ENCODE measurements at places on chromosomes 5 and 9.

DNA sequence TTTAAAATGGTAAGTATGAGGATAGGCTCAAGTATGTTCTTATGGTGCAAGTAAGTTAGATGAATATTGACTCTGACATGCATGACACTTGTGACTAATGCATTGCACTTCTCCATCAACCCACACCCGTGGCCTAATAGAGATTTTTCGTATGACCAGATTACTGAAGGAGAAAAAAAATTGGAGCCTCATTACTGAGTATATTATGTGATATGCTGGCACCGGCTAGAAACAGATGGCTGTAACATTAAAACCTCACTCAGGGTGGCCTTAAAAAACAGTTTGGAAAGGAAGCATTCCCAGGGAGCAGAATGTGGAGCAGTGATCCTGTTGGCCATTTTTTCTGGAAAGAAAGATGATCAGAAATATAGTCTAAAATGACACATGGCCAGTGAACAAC is 766.4 kb downstream of the PRELID2 start:
- peak; percentile 74 for DNase-seq

GRCh38 chr9:28445211-28445610 is 871.9 kb upstream of the C9orf72 start:
- no peak for DNase-seq

GRCh38 chr5:36530215-36530614 is 76.2 kb upstream of the SLC1A3 start:
- no peak for DNase-seq

- peak; percentile 81 for DNase-seq
Observed at GRCh38 chr5:106521701-106522100, 1149.0 kb downstream of the EFNA5 start.

GRCh38 chr9:25570802-25571201 is 107.4 kb downstream of the TUSC1 start:
- no peak for DNase-seq

GRCh38 chr5:171288066-171288465 is 21.0 kb upstream of the TLX3 start:
- DNase-seq: no peak

DNA sequence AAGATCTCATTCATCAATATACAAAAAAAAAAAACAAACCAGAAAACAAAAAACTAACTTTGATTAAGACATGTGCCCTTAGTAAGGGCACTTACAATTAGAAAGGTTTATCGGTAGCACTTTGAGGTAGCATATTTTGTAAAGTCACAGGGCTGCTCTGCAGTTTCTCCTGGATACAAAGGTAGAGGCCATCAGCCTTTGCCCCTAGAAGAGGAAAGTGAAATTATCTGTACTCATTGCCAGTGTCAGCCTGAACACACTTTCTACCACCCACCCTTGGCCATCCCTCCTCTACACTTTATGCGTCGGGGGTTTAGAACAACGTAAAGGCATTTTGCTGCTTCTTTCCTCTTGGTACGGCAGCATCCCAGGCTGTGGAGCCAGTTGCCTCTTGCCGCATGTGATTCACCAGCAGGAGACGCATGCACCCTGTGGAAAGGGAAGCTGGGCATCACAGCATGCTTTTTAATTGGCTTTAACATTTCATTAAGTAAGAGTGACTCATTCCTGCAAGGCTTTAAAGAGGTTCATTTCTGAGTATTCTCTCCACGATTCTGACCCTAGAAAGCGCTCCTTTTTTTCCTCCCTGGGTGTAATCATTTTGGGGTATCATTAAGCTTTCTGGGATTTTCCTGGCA is 84.6 kb downstream of the CEMIP2 start:
- no peak for DNase-seq

DNA sequence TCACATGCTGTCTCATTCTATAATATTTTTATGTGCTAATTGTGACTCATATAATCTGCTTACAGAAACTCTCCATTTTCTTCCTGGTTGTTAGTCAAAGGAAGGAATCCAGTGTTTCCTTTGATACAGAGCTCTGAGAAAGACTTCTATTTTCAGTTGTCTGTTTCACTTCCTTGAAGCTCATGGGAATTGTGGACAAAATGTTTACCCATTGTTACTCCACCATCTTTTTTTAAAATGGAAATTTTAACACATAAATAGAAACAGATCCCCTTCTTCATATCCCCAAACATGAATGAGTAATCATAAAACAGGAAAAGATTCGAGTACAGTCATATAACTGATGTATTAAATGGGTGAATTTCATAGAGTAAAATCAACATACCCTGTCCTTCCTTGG is 42.0 kb upstream of the KCNN2 start:
- no peak for DNase-seq

GRCh38 chr9:123383512-123384170 is 27.6 kb downstream of the CRB2 start:
- no peak for DNase-seq

- no peak for DNase-seq
Observed at GRCh38 chr9:76603931-76604570, 145.1 kb downstream of the GCNT1 start.

- no peak for DNase-seq
Observed at GRCh38 chr5:177099422-177100093, 12.8 kb downstream of the FGFR4 start.

- DNase-seq: peak; percentile 55
Observed at GRCh38 chr9:29838491-29839020, 2265.3 kb upstream of the C9orf72 start.

DNA sequence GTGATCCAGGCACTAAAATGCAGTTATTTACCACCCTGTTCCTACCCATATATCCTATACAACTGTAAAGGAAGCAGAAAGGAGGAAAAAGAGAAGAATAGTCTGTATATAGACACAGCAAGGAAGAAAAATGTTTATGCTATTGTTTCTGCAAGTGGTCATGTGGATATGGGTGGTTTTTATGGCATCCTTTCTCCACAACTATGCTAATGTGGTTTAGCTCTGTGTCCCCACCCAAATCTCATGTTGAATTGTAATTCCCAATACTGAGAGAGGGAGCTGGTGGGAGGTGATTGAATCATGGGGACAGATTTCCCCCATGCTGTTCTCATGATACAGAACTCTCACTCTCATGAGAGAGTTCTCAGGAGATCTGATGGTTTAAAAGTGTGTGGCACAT is 439.8 kb downstream of the ZSWIM6 start:
- no peak for DNase-seq

DNA sequence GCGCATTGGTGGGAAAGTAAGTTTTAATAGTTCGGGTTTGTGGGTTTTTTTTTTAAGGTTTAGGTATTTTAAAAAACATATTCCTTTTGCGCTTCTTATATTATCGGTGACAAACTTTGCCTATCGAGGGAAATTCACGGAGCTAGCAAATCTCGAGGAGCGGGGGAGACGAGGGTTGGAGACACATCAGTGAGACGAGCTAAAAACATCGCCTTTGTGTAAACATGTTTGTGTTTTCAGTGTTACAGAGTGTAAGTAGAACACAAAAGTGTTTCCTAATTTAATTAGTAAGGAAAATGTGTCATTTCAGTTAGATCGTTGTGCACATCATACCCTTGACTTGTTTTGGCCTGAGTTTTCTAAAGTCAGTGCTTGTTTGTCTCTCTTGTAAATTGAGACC is 945 bp downstream of the BTF3 start:
- DNase-seq: no peak

GRCh38 chr5:81785322-81785721 is 34.4 kb upstream of the SSBP2 start:
- no peak for DNase-seq

- no peak for DNase-seq
Observed at GRCh38 chr5:41951224-41951623, 26.1 kb downstream of the FBXO4 start.

- DNase-seq: peak; percentile 57
Observed at GRCh38 chr5:172782169-172783039, 11.4 kb upstream of the DUSP1 start.

- no peak for DNase-seq
Observed at GRCh38 chr9:11749396-11749795, 943.8 kb upstream of the TYRP1 start.

DNA sequence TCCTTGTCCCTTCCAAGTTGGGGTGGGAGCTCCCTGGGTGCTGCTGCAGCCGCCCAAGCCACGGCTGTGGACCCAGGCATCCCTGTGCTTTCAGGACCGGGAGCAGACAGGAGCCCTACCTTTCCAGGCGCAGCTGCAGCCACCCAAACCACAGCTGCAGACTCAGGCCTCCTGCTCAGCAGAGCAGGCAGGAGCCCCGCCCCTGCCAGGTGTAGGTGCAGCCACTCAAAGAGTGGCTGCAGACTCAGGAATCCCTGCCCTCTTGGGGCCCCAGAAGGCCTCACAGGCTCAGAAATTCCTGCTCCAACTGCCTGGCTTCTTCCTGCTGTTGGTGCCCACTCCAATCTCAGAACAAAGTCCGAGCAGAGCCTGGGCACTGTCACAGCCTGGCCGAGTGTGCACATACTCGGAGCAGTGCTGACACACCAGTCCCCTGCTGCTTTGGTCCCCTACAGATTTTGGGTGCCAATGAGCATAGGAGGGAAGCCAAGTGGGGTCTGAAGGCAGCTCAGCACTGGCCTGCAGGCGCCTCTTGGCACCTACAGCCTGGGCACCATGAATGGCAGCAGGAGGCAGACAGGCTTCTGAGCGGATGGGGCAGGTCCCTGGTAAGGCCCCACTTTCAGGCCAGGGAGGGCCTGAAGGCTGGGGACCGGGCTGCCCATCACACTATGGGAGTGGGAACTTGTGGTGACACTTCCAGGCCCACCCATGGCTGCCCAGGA is 6.0 kb upstream of the TESK1 start:
- DNase-seq: no peak

- DNase-seq: no peak
Observed at GRCh38 chr5:122292332-122292731, 19.7 kb upstream of the SNCAIP start.

- no peak for DNase-seq
Observed at GRCh38 chr5:6488021-6488420, 39.4 kb downstream of the UBE2QL1 start.

- no peak for DNase-seq
Observed at GRCh38 chr5:116583862-116584222, 9.2 kb upstream of the SEMA6A start.

DNA sequence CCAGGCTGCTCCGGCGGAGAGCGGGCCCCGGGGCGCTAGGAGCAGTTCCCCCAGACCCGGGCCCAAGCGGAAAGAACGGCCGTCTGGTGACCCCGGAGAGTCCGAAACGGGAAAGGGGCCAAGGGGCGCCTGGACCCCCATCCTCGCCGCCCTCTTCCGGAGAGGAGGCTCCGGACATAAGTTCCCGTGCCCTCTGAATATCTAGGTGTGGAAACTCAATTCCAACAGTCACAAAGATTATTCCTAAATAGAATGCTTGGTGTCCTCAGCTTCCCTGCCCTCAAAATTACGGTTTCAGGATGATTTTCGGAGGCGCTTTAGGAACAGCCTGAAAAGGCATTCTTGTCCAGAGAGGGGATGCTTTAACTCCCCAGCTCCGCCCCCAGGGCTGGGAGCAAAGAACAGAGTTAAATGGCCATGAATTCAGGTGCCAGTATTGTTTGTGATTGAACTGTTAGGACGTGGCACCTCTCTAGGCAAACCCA is 681 bp upstream of the LHFPL2 start:
- DNase-seq: no peak

- no peak for DNase-seq
Observed at GRCh38 chr5:179194201-179194910, 134.2 kb downstream of the ZNF354C start.

GRCh38 chr9:134566936-134567335 is 74.7 kb upstream of the COL5A1 start:
- DNase-seq: no peak

DNA sequence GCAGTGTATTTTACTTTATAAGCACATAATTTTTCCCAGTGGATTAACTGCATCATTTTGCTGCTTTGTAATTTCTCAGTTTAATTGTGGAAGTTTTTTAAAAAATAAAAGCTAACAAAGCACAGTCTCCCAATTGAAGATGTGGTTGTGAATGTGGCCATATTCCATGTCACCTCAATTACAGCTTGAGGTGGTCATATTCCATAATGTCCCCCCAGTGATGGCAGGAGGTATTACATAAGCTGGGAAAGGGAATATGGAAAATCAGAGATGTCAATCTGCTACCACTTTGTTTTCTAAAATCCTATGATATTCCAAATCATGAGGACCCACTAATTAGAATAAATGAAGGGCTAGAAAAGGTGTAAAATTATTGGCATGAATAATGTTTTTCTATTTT is 1672.0 kb upstream of the CDH9 start:
- no peak for DNase-seq

- no peak for DNase-seq
Observed at GRCh38 chr9:38284039-38284575, 108.4 kb upstream of the ALDH1B1 start.

DNA sequence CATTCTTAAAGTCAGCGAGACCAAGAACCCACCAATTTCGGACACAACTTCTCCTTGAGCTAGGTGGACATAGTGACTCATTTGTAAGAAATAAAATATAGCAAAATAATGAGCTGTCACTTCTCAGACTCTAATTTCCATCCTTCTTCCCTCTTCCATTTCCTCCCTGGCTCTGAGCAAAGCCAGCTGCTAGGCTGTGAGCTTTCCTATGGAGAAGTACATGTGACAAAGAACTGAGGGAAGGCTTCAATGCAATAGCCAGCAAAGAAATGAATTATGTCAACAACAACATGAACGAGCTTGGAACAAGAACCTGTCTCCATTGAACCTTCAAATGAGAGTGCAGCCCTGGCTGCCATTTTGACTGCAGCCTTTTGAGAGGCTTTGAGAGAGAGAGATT is 25.9 kb upstream of the SELENOP start:
- DNase-seq: no peak

GRCh38 chr5:57931807-57932206 is 449.2 kb upstream of the ACTBL2 start:
- no peak for DNase-seq

DNA sequence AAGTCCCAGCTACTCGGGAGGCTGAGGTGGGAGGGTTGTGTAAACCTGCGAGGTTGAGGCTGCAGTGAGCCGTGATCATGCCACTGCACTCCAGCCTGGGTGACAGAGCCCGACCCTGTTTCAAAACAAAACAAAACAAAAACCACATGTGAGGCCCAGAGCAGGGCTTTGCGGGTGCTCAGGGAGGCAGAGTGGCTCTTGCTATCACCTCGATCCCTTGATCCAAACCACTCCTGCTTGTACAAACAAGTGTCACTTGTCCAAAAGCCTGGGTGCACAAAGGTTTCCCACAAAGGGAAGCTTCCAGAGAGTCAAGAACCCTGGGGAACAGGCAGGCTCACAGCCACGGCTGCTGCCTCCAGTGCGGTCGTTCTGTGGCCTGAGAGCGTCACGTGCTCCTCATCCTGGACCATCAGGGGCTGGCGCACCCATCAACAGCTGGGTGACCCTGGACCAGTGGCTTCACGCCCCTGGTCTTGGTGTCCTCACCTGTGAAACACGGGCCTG is 162.7 kb downstream of the C9orf50 start:
- DNase-seq: no peak

DNA sequence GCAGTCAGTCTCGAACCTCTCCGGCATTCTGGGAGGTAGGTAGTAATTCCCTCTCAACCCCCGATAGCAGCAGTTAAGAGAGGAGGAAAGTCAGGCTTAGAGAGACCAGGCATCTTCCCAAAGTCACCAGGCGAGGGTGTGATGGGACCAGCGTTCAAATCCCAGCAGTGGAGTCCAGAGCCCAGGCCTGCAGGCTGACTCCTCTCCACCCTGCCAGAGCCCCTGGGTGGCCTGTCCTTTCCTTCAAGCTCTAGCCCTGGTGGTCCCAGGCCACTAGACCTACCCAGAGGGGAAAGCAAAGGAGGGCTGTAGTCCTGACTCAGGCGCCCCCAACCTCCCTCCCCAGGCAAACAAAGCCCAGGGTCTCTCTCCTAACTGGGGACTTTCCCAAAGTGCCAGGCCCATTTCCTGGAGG is 4.2 kb upstream of the NR5A1 start:
- DNase-seq: no peak
